ENCODE measurements at places on chromosomes 6 and 20.

- DNase-seq = no peak
These were observed 2.4 kb upstream of the SPEF1 start for GRCh38 chr20:3783511-3784195.

DNA sequence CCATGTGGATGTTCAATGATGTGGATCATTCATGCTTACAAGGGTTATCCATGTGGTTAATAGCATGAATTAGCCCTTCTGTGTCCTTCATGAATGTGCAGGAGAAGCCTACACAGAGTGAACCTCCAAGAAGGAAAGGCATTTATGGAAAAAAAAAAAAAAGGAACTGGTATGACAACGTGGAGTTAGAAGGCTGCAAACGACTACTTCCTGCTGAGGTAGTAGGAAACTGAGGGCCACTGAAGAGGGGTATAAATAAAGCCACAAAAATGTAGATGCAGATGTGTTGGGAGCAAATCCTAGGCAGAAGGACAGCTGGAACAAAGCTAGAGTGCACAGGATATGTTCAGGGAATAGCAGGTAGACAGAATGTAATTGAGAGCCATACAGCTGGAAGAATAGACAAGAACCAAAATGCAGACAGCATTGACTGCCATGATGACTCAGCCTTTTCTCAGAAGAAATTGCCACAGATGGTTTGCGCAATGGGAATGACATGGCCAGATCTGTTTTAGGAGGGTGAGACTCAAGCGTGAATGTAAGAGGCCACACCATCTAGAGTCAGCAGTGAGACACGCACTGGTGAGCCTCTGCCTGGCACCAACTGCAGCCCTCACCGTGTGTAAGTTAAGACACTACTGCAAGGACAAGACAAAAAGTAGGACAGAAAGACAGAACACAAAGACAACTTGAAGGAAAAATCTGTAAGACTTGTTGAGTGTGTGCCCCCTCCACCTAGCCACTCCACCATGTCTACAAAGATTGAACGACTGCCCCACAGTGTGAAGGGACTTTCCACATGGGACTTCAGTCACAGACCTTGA lies 79.8 kb downstream of the KIF13A start:
- DNase-seq = no peak

- DNase-seq = no peak
These were observed 63.2 kb downstream of the PDE10A start for GRCh38 chr6:165599596-165600487.

- DNase-seq = no peak
These were observed 82.3 kb upstream of the CD83 start for GRCh38 chr6:14035071-14035847.

GRCh38 chr20:20204256-20204655 lies 151.9 kb downstream of the CFAP61 start:
- no peak for DNase-seq

DNA sequence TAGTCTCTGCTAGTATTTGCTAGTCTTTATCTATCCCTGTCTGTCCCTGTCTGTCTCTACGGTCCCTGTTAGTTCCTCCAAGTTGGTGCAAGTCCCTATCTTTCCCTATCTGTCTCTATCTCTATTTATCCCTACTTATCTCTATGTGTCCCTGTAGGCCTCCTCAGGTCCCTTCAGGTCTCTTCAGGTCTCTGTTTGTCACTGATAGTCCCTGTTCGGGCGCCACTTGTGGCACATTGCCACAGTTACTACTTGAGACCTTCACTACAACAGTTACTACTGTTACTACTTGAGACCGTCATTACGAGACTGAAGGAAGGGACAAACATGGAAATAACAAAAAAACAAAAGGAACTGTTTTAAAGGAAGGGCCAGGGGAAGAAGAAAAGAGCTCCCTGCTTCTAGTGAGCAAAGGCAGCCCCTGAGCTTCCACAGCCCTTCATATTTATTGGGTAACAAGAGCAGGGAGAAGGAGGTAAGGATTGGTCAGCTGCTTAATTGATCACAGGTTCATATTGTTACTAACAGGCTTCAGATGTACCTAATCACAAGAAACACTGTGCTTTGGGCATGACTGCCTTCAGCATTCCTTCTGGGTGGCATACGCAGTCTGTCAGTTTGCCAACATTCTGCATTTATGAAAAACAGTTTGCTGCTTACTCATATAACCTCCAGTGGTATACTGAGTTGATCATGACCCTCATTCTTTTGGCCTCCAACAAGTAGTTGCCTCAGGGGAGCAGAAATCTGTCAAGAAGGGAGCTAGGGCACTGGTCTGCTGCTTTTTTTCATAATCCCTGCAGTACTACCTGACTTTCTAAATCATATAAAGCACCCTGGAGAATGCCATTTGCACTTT lies 8.4 kb downstream of the EPB41L2 start:
- DNase-seq = no peak

DNA sequence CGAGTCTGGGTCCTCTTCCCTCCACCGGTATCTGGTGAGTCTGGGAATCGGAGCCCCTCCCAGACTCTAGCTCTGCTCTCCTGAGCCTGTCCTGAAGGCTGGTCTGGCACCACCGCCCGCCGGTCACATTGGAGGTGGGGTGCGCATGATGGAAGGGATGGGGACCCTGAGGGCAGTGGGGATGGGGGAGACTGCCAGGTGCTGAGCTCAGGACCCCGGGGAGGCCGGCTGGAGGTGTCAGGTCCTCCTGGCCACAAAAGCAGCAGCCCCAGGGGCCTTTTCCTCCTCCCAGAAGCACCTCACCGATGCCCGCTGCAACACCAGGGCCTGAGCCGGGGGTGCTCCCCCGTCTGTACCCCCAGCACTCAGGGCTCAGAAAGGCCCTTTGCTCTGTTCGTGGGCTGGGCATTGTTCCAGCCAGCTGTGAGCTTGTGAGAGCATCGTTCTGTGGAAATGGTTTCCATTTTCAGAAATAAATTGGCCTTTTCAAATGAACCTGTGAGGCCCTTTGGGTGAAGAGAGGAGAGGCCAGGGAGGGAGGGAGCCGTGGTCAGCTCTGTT lies 2.5 kb upstream of the NPBWR2 start:
- no peak for DNase-seq

GRCh38 chr6:125197795-125198269 lies 44.3 kb downstream of the TPD52L1 start:
- DNase-seq = no peak

- DNase-seq = no peak
These were observed 95.1 kb downstream of the LIN28B start for GRCh38 chr6:105051941-105052471.

GRCh38 chr6:143902827-143903226 lies 38.6 kb downstream of the ZC2HC1B start:
- DNase-seq = no peak

- DNase-seq = no peak
These were observed 71.5 kb upstream of the COL21A1 start for GRCh38 chr6:56318851-56319250.

DNA sequence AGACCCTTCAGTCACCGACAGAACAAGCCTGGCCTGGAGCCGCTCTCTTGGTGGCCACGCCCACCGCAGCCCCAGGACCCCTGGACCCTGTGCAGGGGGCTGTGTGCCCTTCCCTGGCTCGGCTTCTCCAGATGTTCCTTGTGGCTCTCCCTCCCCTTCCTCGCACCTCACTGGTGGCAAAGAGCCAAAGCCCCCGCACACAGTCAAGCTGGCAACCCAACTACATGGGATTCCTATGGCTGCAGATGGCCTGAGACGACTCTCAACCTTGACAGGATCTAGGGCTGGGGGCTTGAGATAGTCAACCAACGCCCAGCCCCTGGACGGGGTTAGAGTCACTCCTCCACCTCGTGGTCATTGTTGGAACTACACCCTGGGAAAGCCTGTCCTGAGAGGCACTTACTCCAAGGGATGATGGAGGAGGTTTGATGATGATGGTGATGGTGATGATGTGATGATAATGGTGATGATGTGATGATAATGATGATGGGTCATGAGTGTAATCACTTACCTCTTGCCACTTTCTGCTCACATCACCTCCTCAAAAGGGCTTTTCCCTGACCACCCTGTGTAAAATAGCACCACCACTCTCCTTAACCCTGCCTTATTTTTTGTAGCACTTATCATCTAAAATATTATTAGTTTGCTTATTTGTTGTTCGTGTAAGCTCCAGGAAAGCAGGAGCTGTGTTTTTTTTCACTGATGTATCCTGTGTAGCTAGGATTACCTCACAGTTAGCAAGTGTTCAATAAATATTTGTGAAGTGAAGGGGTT lies 278.4 kb downstream of the LRFN2 start:
- DNase-seq = peak; percentile 29

Data from activated CD4-positive, alpha-beta T cell treated with anti-CD3 and anti-CD28 coated beads, Interleukin-2, amount 50 U/mL, for 4 hours (primary cell).